Adrenal gland (tissue), 19 donors: ENCODE measurements at places on chromosomes 16 and 17. TPM values are rescaled to one million over a fixed set of nuclear protein-coding genes. Genes with fewer than 3 reads are reported as not detected.

DNA sequence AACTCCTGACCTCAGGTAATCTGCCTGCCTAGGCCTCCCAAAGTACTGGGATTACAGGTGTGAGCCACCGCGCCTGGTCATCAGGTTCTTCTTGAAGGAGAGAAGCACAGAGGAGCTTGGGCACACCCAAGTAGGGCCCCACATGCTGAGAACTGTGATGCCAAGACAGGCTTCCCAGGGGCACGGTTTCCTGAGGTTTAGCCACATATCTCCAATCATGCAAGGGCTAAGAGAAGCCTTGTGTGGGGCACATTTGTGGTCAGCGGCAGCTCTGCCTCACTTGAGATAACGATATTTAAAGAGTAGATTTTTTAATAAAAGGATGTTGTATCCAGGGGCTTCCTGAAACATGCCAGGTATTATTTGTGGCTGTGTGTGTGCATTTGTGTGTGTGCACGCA is 46.9 kb downstream of the CUEDC1 start:
- H3K4me3 ChIP-seq = no peak overlapping the region
- no peak overlapping the region for H3K27ac ChIP-seq
- DNase-seq = no peak
- no peaks in the 10 kb centered on the region for H3K27me3 ChIP-seq
- H3K4me1 ChIP-seq = peaks cover 18% of the 10 kb centered on the region

GRCh38 chr17:54418467-54418866 is 482.2 kb upstream of the TOM1L1 start:
- no peaks in the 10 kb centered on the region for H3K27me3 ChIP-seq
- DNase-seq = no peak
- H3K36me3 ChIP-seq = no peaks in the 10 kb centered on the region
- no peak overlapping the region for H3K4me3 ChIP-seq
- H3K27ac ChIP-seq = no peak overlapping the region

GRCh38 chr17:60325730-60326524 is 66.0 kb downstream of the USP32 start:
- peaks cover 14% of the 10 kb centered on the region for H3K4me1 ChIP-seq
- H3K27ac ChIP-seq = no peak overlapping the region
- no peaks in the 10 kb centered on the region for H3K36me3 ChIP-seq

- H3K27ac ChIP-seq = no peak overlapping the region
- no peaks in the 10 kb centered on the region for H3K36me3 ChIP-seq
- H3K27me3 ChIP-seq = no peaks in the 10 kb centered on the region
- no peak overlapping the region for H3K4me3 ChIP-seq
- H3K4me1 ChIP-seq = peaks cover 31% of the 10 kb centered on the region
Measured at GRCh38 chr17:28368306-28368831, 1.7 kb downstream of the VTN start.

- H3K27me3 ChIP-seq = no peaks in the 10 kb centered on the region
- peak overlapping the region; percentile 27 for H3K4me3 ChIP-seq
- DNase-seq = no peak
- no peaks in the 10 kb centered on the region for H3K4me1 ChIP-seq
- H3K36me3 ChIP-seq = no peaks in the 10 kb centered on the region
- H3K27ac ChIP-seq = peak overlapping the region; percentile 5
Measured at GRCh38 chr17:67509390-67510287, 132.6 kb downstream of the PITPNC1 start.

DNA sequence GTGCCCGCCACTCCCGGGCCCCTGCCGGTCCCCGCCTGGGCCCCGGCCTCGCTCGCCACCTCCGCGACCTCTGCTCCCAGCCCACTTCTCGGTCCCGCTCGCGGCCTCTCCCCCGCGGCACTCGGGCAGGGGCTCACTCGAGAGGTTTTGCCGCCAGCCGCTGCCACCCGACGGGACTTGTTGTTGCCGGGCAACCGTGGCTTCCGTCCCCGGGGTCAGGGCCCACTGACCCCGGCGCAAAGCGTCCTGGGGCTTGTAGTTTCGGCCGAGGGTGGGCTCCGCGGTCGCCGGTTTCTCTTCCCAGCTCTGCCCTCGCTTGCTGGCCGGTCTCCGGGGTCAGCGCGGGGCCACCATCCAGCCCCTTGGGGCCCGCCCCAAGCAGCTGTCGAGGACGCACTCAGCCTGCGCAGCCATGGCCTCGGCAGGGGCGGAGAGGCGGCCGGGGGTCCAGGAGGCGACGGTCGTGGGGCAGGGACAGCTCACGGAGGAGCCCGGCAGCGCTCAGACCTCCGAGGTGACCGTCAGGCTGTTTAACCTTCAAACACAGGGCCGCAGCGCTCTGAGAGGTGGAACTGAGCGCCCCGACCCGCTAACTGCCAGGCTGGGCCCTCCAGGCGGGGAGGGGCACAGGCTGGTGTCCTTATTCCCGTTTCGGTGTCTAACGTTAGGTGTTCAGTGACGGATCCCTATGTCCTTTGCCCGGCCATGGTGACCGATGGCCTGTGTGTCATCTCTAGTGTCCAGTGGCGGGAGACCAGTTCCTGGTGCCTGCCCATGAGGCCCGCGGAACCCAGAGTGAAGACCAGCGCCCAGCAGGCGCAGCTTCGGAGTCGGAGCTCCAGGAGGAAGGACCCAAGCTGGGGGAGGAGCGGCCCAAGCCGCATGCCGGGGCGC is at the start of the genes C16orf86 and ENKD1:
Gene C16orf86, plus strand, starts transcription at position 256 of the 894 bp plus-strand sequence. Its CDS starts 157 bp downstream, at position 413.
Gene ENKD1, minus strand, starts transcription at position 192 of the 894 bp plus-strand sequence. CDS start 308 bp downstream, outside the sequence.
- peak within 1 kb of the TSS; percentile 91 for H3K27ac ChIP-seq
- peaks cover 10% of the 10 kb centered on the region for H3K4me1 ChIP-seq
- peak; percentile 91 for DNase-seq
- H3K4me3 ChIP-seq = peak within 1 kb of the TSS; percentile 86

ZG16 gene
- polyA plus RNA-seq = 0.20 TPM

DNA sequence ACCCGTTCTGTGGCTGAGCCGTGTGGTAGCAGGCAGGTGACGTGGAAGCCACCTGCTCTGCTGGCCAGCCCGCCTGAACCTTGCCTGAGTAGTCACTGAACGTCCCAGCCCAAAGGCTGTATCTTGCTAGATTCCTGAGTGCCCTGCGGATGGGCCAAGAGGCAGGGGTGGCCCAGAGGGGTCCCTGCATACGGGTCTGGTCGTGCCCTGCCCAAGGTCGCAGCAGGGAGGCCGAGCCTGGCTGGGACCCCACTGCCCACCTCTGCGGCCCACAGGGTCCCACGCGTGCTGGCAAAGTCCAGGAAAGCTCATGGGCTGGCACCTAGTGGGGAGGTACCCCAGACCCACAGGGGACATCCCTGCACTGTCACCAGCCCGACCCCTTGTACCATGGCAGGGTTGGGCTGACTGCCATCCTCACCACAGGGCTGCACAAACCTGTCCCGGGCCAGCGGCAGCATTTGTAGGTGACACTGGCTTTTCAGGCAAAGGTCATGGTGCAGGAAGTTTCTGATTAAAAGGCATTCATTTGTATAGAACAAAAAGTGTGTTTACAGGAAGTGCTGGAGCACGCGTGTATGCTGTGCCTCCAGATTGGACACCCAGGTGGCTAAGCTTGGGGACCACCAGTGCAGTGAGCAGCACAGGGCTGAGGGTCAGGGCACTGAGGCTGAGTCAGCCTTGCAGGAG is 45.1 kb upstream of the ZC3H18 start:
- H3K36me3 ChIP-seq = no peaks in the 10 kb centered on the region
- H3K27me3 ChIP-seq = no peaks in the 10 kb centered on the region
- DNase-seq = no peak
- peaks cover 15% of the 10 kb centered on the region for H3K4me1 ChIP-seq
- no peak overlapping the region for H3K27ac ChIP-seq

GRCh38 chr17:83057793-83058265 is 21.6 kb upstream of the METRNL start:
- peaks cover 4% of the 10 kb centered on the region for H3K4me1 ChIP-seq
- H3K36me3 ChIP-seq = no peaks in the 10 kb centered on the region
- H3K27me3 ChIP-seq = no peaks in the 10 kb centered on the region
- no peak overlapping the region for H3K27ac ChIP-seq

DNA sequence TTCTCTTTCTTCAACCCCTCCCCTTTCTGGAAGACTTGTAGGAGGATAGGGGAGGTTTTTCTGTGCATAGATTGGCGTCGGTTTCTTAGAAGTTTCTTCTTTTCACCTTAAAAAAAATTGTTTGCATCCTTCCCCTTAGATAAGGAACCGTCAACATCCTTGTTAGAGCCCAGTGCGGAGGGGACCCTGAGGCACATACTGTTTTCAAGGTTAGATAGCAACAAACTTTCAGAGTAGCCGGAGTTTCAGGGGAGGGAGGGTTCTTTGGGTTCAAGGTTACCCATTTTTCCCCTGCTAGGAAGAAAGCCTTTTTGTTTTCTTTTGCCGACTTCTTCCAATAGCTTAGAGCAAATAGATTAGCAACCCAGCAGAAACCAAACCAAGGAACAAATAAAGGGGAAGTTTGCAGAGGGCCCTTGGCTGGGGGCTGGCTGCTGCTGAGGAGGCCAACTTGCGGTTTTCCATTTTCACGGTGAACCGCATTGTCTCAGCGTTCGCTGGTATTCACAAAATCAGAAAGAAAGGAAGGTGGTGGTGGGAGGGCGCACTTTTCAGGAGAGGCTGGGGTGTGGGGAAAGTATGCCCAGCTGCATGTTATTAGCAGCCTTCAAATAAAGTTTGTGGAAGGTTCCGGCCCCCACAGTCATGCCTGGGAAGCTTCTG is 28.8 kb downstream of the MSI2 start:
- no peaks in the 10 kb centered on the region for H3K36me3 ChIP-seq
- DNase-seq = no peak
- peak overlapping the region; percentile 80 for H3K27ac ChIP-seq
- no peaks in the 10 kb centered on the region for H3K27me3 ChIP-seq
- H3K4me1 ChIP-seq = peaks cover 51% of the 10 kb centered on the region

GRCh38 chr17:37541880-37542660 is 52.4 kb downstream of the DUSP14 start:
- H3K36me3 ChIP-seq = no peaks in the 10 kb centered on the region
- H3K27ac ChIP-seq = no peak overlapping the region
- peaks cover 5% of the 10 kb centered on the region for H3K4me1 ChIP-seq
- DNase-seq = no peak
- no peak overlapping the region for H3K4me3 ChIP-seq

GRCh38 chr17:68457168-68457538 is at the start of gene WIPI1:
Gene WIPI1 (minus strand): TSS chr17:68457496. CDS start chr17:68457421, 75 bp downstream.
- H3K27ac ChIP-seq = peak within 1 kb of the TSS; percentile 99
- peak within 1 kb of the TSS; percentile 85 for H3K4me3 ChIP-seq
- H3K27me3 ChIP-seq = no peaks in the 10 kb centered on the region
- no peaks in the 10 kb centered on the region for H3K36me3 ChIP-seq

DNA sequence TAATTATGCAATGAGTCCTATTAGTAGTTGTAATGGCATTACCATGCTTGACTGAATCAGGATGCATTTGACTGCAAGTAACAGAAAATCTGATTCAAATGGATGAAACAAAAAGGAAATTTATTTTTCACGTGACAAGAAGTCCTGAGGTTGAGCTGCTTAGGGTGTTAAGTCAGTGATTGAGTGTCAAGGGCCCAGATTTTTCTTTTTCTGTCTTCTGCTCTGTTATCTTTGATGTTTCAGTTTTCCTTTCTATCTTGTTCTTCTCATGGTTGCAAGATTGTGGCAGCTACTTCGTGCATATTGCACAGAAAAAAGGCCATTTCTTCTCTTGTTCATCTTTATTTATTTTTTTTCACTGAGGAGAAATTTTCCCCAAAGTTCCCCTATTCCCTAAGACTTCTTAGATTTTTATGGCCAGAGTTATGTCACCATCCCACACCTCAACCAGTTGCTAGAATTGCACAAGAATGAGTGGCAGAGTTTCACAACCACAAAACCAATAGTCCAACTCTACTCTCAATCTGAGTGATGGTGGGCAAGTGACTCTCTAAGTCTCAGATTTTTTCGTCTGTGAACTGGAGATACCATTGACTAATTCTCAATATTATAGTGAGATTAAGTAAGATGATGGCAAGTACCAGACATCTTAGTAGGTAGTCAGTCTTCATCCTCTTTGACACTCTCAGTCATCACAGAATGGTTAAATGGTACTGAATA is 15.7 kb upstream of the GPR139 start:
- H3K4me1 ChIP-seq = no peaks in the 10 kb centered on the region

DNA sequence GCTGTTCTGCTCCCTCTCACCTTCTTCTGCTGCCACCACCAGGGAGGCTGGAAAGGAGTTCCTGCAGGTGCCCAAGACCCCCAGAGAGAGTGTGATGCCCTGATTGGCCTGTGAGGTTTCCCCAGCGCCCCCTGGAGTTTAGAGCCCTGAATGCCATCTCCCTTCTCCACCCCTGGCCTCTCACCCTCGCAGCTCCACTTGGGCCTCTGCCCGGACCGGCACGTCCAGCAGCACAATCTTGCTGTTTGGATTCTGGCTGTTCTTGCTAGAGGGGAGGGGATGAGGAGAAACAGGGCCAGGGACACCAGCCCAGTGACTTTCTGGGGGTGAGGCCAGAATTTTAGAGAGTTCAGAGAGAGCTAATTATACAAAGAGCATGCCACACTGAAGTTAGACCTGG is 12.5 kb upstream of the FAM171A2 start:
- no peaks in the 10 kb centered on the region for H3K27me3 ChIP-seq
- no peaks in the 10 kb centered on the region for H3K36me3 ChIP-seq
- H3K4me3 ChIP-seq = no peak overlapping the region
- peak; percentile 64 for DNase-seq
- no peaks in the 10 kb centered on the region for H3K4me1 ChIP-seq

DNA sequence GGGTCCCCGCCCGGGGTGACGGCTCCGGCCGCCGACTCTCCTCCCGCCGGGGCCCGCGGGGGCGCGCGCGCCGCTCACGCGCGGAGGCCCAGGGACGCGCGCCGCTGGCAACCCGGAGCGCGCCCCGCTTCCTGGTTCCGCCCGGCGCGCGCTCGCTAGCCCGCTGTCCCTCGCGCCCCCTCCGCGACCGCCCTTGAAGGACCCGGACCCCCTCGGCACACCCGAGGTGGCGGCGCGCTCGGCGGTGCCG is at the start of gene STAT5B:
Gene STAT5B, minus strand, starts transcription at position 33 of the 250 bp plus-strand sequence. CDS start 44,264 bp downstream, outside the sequence.
- peak within 1 kb of the TSS; percentile 66 for H3K4me3 ChIP-seq
- peak; percentile 37 for DNase-seq
- no peaks in the 10 kb centered on the region for H3K36me3 ChIP-seq
- peak within 1 kb of the TSS; percentile 91 for H3K27ac ChIP-seq
- peaks cover 11% of the 10 kb centered on the region for H3K4me1 ChIP-seq

CCL18 gene
- 1.2 TPM for polyA plus RNA-seq

PRSS22 gene
- polyA plus RNA-seq = 0.07 TPM

GRCh38 chr16:17309510-17309909 is 161.2 kb downstream of the XYLT1 start:
- H3K27me3 ChIP-seq = no peaks in the 10 kb centered on the region
- no peak overlapping the region for H3K27ac ChIP-seq
- no peaks in the 10 kb centered on the region for H3K36me3 ChIP-seq
- no peak overlapping the region for H3K4me3 ChIP-seq

SLC6A4 gene
- polyA plus RNA-seq = 0.13 TPM

DNA sequence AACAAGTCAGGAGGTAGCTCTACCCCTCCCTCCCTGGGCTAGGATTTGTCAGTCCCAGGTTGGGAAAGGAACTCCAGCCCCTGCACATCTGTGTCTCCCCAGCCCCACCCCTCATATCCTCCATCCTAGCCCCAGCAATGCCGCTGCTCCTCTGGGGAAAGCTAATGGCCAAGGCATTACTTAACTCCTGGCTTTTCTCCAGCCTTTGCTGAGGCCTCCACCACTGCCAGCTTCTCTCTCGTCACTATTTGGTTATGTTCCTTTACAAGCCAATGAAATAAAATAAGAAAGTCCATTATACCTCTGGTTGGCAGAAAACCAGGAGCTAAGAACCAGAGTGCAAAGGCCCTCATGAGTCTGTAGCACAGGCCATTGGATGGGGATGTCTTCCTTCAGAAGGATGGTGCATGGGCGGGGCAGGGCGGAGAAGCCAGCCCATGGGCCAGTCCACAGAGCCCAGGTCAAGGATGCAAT is 171.0 kb downstream of the CCDC182 start:
- DNase-seq = peak; percentile 52
- H3K27ac ChIP-seq = no peak overlapping the region
- peaks cover 13% of the 10 kb centered on the region for H3K4me1 ChIP-seq
- no peak overlapping the region for H3K4me3 ChIP-seq
- no peaks in the 10 kb centered on the region for H3K36me3 ChIP-seq

GRCh38 chr17:3924512-3925350 is 8.5 kb upstream of the P2RX1 start:
- no peaks in the 10 kb centered on the region for H3K27me3 ChIP-seq
- H3K36me3 ChIP-seq = no peaks in the 10 kb centered on the region
- no peaks in the 10 kb centered on the region for H3K4me1 ChIP-seq
- DNase-seq = no peak
- no peak overlapping the region for H3K4me3 ChIP-seq
